ENCODE measurements at places on chromosomes 5 and 9.

GRCh38 chr9:133458643-133459312 is 1.0 kb upstream of the CACFD1 start:
- DNase-seq: no peak

GRCh38 chr5:17619354-17619753 is 9.2 kb downstream of the TAF11L12 start:
- no peak for DNase-seq

DNA sequence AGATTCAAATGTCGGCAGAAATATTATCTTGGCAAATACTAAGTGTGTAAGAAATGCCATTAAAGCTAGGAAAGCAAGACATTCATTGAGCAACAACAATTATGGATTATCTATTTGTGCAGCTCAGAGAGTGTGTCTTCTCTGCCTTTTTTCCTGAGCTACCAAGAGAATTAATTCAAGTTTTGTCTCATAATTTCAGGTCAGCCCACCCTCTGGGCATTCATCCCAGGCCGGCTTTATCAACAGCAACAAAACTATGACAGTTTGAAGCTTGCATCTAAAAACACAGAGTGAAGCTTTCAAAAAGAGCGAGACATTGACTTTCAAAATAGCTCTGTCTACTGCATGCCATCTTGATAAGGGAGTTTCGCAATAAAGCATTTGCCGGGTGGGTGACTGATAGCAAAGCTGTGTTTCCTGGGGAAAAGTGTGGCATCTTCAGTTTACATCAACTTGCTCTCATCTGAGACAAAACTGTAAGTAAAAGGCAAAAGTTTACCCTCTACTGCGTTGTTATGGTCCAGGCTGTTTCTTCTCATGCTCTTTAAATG is 182.4 kb downstream of the IRX1 start:
- no peak for DNase-seq

- no peak for DNase-seq
Observed at GRCh38 chr5:147404706-147405105, 105.2 kb downstream of the DPYSL3 start.

- DNase-seq: no peak
Observed at GRCh38 chr9:78319197-78320029, 22.5 kb downstream of the PSAT1 start.

- DNase-seq: no peak
Observed at GRCh38 chr9:36924071-36924470, 110.0 kb downstream of the PAX5 start.

GRCh38 chr5:176530983-176531901 is 6.0 kb downstream of the RNF44 start:
- DNase-seq: peak; percentile 37

DNA sequence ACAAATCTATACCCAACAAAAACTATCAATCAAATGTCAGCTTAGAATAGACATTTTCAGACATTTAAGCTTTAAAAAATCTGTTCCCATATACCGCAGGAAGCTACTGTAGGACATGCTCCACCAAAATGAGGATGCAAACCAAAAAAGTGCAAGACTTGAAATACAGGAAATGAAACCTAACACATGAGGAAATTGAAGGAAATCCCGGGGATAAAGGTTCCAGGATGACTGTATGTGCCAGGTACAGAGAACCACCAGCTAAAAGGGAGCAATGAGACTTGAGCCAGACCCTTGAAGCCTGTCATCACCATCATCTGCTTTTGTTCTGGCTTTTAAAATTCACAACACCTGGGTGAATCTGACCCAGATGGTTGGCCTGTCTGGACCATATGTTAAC is 21.4 kb downstream of the DIAPH1 start:
- no peak for DNase-seq

DNA sequence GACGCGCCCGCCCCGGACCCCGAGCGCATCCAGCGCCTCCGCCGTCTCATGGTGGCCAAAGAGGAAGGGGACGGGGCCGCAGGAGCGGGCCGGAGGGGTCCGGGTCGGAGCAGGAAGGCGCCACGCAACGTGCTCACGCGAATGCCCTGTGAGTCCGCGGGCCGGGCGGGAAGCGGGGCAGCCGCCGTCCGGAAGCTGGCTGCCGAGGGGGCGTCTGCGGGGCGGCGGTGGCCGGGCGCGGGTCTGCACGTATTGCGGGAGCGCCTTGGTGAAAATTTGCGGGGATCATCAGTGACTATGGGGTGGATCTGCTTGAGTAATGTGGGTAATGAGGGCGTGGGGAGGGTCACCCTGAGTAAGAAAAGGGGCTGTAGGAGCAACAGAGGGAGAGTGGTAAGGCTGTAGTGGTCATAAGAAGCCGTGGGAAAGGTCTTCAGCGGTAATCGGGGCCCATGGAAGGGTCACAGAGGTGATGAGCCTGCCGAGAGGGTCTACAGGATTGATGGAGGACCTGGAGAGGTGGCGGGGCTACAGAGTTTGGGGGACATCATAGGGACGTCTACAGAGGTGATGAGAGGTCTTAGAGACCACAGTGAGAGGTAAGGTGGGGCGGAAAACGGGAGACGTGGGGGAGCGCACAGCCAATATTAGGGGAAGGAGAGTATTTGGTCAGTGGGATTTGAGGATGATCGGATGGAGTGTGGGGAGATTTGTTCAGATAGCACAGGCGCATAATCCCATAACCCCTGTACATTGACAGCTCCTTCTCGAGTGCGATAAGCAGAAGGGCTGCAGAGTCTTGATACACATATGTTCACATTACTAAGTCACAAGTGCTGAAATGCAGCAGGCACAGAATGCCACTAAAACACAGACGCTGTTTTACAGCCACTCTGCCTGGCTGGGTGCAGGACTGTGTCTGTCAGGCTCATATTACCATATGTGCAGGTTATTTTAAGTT is 819 bp downstream of the LSM11 start:
- peak; percentile 30 for DNase-seq

- DNase-seq: no peak
Observed at GRCh38 chr5:20254748-20255147, 266.7 kb upstream of the CDH18 start.

DNA sequence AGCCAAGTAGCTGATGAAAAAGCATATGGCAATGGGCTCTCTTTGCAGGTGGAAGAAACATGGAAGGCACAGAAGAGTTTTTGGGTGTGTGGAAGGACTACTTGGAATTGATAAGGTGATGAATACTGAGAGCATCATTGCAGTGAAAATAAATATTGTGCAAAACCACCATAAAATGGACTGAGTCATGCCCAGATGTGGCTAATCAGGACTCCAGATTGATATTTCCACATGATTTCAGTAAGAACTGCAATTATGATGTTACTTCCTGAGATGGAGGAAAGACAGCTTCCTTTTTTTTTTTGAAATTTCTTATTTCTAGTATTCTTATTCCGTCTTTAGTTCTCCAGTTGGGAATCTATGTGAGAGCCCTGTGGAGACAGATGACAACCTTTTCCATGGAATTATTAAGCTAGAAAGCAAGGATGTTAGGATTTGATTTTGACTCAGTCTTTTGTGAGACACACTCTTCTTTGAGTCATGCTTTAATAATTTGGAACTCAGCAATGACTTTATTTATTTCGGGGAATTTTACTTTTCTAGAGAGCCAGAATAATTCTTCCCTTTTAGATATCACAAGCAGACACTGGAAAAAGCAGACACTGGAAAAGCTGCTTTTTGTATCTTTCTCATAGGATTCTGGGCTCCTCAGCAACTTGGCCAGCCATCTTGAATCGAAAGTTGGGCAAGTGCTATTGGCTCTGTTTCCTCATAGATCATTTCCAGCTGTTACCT is 94.2 kb upstream of the VCAN start:
- DNase-seq: no peak

All from stimulated activated CD4-positive, alpha-beta T cell treated with anti-CD3 and anti-CD28 coated beads, Interleukin-12 subunit alpha, Interleukin-12 subunit beta, amount 100 ng/mL, for 4 hours (primary cell).